CD4-positive, alpha-beta T cell treated with Interleukin-4 for 4 hours (primary cell): ENCODE measurements at places on chromosomes 1 and 21.

DNA sequence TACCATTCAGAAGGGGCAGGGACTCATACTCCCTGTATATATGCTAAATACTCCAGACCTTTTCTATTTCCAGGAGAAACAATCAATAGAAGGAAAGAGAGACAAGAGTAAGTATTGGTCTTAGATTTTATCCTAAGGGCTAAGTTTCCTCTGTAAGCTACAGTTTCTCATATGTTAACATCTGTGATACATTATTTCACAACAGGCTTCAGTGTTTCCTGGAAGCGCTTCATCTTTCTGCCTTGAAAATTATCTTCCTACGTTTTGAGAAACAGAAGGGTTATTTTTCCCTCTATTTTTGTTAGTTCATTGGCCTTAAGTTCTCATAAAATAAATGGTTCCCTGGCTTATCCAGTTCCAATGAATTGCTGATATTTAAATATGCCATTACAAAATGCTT lies 15.6 kb downstream of the FMO1 start:
- no peak for DNase-seq

DNA sequence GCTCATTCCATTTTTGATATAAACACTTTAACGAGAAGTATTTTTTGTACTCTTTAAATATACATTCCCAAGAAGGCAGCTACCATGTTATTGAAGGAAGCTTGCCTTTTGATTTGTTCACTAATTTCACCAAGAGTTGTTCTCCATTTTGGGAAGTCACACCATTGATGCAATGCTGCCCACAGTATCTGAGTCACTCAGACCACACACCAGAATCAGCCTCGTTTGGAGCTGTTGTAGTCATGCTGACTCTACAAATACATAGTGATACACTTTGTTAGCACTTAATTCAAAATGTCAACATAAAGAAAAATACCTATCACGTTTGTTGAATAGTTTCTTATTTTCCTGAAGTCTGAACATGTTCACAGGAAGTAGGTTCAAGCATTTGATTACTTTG lies 78.7 kb downstream of the PAPPA2 start:
- DNase-seq: no peak

DNA sequence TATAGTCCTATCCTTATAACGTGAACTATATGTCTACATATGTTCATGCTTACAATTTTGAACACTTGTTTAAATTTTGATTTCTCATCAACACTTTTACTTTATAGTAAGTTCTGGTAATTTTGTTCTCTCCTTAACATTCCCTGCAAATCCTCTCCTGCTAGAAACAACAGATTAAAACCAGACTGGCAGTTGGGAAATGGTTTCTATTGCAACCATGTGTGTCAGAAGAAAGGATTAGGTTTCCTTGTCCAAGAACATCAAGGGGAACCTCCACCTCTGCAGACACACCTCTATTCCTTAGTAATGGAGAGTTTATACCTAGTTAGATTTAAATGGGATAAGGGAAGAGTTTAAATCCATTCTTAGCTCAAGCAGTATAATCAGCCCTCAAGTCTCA lies 3.3 kb upstream of the WARS2 start:
- DNase-seq: no peak

- no peak for DNase-seq
These were observed 112.6 kb downstream of the PLD5 start for GRCh38 chr1:242411901-242412300.

- no peak for DNase-seq
These were observed 98.6 kb downstream of the ZNF281 start for GRCh38 chr1:200311256-200311655.

- no peak for DNase-seq
These were observed 113.6 kb upstream of the TMEM51 start for GRCh38 chr1:15039901-15040300.

DNA sequence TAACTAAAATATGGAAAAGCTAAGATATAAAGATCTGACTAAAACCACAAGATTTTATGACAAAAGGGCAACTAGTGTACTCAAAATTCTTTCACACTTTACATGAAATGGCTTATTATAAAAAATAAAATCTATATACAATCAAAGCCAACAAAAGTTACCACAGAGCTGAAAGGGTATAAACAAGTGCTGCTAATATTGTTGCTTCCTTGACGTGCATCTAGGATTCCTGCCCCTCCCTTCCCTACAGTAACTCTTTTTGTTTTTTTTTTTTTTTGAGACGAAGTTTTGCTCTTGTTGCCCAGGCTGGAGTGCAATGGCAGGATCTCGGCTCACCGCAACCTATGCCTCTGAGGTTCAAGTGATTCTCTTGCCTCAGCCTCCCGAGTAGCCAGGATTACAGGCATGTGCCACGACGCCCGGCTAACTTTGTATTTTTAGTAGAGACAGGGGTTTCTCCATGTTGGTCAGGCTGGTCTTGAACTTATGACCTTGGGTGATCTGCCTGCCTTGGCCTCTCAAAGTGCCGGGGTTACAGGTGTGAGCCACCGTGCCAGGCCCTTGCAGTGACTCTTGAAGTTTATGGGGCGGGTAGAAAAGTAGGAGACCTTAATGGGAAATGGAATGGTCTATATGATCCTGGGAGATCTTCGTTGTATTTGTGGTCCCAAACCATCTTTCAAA lies 4.5 kb downstream of the SRSF4 start:
- no peak for DNase-seq

DNA sequence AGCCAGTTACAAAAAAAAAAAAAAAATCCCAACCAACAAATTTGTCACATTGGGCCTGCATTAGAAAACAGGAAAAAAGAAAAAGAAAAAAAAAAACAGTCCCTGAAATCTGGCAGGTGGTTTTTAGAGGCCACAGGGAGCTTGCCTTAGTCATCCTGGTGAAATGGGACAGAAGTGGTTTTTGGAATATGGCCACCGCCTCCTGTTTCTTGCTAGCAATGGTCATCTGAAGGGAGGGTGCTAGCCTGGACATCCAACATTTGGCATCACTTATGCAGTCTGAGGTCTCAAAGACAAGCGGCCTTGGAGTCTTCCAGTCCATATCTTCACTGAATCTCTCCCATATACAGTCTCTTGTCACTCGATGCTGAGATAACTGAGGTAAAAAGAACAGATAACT lies 20.1 kb upstream of the NKAIN1 start:
- DNase-seq: no peak

DNA sequence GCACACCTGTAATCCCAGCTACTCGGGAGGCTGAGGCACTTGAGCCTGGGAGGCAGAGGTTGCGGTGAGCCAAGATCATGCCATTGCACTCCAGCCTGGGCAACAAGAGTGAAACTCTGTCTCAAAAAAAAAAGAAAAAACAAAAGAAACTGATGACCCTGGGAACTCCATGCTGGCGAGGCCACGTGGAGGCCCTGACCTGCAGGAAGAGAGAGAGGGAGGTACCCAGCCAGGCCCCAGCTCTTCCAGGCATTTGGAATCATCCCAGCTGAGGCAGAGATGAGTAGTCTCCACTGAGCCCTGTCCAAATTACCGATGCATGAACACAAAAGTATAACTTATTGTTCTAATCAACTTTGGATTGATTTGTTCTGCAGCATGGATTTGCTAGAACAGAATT lies 132.0 kb upstream of the ZBTB40 start:
- no peak for DNase-seq

DNA sequence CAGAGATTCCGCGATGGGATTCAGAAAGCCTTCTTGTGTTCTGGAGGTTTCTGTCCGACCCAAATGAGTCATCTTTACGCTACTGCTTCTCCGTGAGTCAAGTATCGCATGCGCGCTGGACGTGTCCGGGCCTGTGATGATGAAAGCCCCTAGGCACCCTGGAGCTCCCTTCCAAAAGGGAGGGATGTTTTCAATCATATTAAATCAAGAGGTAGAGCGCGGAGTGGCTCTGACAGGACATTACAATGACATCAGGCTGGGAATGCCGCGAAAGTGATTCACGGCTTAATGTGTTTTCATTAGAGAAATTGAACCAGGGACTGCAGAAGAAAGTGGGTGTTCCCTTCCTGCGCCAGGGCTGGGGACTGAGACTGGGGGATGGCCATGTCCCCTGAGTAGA lies 48.5 kb downstream of the AJAP1 start:
- no peak for DNase-seq

DNA sequence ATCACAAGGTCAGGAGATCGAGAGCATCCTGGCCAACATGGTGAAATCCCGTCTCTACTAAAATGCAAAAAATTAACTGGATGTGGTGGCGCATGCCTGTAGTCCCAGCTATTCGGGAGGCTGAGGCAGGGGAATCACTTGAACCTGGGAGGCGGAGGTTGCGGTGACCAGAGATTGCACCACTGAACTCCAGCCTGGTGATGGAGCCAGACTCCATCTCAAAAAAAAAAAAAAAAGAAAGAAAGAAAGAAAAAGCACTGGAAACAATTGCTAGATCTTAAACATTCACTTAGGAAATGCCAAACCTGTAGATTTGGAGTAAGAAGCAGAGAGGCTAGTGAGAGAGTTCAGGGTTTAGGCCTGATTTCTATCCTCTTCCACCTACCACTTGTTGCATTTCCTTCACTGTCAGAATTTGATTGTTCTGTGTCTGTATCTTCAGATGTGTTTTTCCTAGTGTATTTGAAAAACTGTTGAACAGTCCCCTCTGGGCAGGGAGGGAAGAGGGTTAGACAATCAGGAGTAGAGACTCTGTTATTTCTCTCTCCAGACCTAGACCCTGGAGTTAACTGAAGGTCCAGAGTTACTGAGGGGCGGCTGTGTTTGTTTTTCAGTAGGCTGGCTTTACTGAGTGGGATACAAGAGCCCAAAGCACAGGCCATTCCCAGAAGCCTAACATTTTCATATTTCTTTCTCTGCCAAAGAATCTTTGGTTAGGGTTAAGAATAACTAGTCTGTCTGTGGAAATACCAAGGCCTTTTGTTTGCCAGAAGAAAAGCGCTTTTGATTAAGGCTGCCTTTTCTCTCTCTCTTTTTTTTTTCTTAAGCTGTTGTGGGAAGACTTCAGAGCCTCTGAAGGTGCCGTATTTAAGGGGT lies 31.1 kb upstream of the MACF1 start:
- DNase-seq: no peak

DNA sequence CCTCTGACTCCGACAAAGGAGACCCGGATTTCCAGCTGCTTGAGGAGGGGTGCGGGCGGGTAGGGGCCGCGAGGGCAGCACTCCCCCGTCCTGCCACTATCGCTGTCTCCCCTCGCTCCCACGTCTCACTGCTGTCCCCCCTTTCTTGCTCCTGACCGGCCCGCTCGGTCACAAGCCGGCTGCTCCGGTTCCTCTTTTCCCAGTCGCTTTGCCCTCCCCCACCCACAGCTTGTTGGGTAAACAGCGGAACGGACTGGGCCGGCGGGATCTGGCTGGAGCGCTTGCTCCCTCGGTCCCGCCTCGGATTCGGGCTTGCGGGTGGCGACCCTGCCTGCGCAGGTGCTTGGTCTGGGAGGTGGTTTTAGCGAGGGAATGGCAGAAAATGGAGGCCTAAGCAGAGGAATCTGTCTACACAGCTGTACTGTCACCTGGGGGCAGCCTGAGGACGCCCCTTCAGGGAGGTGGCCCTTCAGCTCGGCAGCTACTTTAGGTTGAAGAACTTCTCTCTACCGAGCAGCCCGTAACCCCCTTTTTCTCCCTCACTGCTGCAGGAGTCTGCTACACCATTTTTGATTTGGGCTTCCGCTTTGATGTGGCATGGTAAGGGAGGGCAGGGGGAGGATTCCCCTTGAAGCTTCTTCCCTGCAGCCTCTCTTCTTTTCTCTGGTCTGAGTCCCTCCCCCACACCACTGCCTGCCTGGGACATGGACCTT lies 645 bp downstream of the ATP6V0B start:
- DNase-seq: peak; percentile 37

- DNase-seq: peak; percentile 61
These were observed 28.6 kb downstream of the CD247 start for GRCh38 chr1:167489571-167490340.

- no peak for DNase-seq
These were observed 45.8 kb downstream of the RNF115 start for GRCh38 chr1:145778146-145778540.

DNA sequence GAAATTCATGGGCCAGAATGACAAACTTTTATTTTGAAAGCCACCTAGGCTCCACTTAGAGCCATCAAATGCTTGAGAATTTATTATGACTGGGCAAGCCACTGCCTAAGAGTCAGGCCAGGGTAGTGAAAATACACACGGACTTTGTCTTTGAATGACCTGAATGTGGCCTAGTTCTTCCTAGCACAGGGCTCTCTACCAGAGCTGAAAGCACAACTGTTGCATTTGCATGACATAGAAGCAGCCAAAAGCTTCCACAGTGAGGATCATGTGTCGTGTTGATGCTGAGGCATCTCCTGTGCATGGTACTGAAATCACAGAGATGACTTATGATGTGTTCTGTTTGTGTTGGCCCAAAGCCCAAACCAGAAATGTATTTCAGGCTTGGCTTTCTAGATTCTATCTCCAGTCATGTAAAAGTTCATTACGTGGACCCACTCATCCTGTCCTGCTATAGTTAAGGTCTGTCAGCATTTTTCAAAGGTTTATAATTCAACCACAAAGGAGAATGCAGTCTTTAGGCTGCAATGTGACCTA lies 164.0 kb upstream of the UBE2U start:
- DNase-seq: no peak

- no peak for DNase-seq
These were observed 40.0 kb upstream of the PTPRC start for GRCh38 chr1:198598796-198599321.

- no peak for DNase-seq
These were observed 123.9 kb downstream of the SMYD3 start for GRCh38 chr1:246383239-246383589.

DNA sequence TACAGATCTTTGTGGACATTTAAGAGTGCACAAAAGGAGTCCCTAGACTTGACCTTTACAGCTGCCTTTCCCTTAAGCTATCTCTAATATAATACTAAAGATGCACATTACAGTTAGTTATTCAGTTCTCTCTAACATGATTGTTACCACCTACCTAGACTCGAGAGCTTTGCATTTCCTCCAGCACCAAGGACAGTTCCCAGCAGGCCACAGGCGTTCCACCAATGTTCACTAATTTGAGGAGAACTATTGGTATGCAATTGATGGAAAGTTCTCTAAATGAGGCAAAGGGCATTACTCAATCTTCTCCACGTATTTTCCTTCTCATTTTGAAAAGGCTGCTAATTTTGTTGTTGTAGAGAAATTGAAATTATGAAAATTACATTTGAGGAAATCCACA lies 5.4 kb upstream of the NTNG1 start:
- DNase-seq: no peak

DNA sequence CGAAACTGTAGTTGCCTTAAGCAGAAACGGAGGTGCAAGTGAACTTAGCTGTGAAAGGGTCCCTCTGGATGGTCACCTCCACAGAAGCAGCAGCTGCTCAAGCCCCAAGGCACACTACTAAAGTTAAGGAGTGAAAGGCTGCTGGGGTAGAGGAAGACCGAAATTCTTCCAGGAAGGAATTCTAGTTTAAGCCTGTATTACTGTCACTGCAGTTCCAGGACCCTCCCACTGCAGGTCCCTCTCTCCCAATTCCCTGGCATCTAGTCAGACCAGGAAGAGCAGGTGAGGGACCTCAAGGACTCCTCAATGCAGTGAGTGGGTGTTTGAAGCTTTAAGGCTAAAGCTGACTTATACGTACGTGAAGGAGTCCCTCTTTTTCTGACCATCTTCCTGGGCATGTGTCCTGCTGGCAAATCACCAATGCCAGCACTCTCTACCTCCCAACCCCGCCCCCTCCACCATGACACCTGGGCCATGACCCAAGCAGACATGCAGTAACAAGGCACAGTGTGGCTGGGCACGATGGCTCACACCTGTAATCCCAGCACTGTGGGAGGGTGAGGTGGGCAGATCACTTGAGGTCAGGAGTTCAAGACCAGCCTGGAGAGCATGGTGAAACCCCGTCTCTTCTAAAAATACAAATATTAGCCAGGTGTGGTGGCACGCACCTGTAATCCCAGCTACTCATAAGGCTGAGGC lies 57.2 kb downstream of the TGFBR3 start:
- DNase-seq: no peak

GRCh38 chr1:55035904-55036303 lies 3.4 kb upstream of the PCSK9 start:
- DNase-seq: no peak
